GM04503 (cell line): ENCODE measurements at places on chromosomes 2 and 18.

DNA sequence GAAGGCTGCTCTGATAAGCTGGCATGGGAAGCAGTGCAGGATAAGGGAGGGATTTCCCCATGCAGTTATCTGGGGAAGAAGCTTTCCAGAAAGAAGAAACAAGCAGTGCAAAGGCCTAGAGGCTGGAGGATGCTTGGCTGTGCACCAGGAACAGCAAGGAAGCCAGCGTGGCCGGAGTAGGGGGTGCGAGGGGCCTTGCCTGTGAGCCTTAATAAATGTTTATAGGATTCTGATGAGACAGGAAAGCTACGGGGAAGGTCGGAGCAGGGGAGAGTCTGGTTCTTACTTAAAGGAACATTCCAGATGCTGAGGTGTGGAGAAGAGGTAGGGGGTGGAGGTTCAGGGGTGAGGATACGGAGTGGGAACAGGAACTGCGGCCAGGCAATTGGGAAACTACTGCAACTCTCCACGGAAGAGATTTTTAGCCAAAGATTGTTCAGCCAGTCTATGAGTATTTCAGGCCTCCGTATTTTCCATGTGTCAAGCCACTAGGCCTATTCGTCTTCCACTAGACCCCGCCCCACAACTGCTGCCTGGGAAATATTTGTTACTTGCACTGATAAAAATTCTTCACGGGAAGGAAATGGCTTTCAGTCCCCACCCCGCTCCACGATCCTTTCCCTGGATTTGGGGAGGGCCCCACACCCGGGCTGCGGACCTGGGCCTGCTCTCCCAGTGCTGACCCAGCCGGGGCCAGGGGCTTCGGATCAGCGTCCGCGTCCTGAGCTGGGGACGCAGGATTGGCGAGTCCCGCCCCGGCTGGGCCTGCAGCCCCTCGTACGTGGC is 516 bp downstream of the EIF2AK2 start:
- DNase-seq, result peak; percentile 19

DNA sequence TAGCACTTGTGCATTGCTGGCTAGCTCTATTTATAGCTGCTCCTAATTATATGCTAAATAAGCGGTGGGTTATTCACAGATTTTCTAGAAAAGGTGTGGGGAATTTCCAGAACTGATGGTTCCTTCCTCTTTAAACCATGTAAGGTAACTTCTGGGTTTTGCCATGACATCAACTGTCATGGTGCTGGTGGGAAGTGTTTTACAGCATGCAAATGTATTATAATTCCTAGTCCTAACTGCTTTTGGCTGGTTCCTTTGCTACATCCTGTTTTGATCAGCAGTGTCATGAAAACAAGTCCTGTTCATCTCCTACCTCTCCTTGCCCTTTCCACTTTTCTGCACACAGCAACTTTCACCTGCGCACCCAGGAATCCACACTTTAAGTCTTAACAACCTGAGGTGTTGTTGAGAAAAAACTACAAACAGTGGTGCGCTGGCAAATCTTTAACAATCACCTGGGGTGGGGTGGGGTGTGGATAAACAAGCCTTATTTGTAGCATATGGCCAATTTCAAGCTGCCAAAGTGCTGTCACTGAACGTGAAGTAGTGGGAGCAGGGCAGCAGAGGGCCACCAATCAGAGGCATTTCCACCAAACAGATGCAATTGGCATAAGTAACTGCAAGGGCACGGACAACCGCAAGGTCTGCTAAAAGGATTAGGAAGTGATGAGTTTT is 33.4 kb upstream of the SKOR2 start:
- no peak for DNase-seq

- DNase-seq, result no peak
Observed at GRCh38 chr2:61750624-61751023, 103.2 kb downstream of the FAM161A start.

- DNase-seq, result no peak
Observed at GRCh38 chr2:9189901-9190300, 16.7 kb upstream of the ASAP2 start.

GRCh38 chr2:239579524-239580198 is 178.8 kb upstream of the HDAC4 start:
- DNase-seq, result no peak

DNA sequence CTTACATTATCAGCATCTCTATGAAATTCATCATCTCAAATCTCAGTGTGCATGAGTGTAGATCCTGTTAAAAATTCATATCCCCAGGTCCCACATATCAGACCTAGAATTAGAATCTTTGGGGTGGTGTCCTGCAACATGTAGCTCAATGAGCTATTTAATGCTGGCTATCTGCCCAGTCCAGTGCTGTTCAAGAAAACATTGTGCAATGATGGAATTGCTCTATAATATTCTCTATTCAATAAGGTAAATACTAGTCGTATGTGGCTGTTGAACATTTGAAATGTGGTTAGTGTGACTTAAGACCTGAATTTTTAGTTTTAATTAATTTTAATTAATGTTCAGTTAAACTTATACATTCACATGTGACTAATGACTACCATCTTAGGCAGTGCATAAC is 127.4 kb downstream of the NOL4 start:
- DNase-seq, result no peak

- DNase-seq, result no peak
Observed at GRCh38 chr2:60808330-60808801, 52.3 kb downstream of the PAPOLG start.

DNA sequence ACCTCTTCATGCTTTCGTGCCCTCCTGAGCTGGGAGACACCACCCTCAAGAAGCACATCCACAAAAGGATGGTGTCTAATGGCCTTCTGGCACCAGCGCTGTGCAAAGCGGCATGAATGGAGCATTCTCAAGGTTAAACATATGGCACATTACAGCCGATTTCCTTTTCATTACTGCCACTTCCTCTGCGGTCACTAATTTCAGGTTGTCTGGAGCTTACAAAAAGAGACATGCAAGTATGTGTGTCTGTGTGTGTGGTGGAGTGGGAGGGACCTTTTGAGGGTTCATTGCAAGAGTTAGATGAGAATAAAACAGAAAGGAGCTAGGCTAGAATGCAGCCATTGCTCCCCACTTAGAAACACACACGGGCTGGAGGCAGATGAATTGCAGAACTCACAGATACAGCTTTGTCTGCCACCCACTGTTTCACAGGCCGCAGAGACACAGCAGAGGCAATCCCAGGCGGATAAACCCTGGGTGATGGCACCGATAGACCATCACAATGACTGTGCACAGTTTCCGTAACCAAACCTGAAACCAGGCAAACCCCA is 76.0 kb downstream of the TGIF1 start:
- DNase-seq, result no peak

- no peak for DNase-seq
Observed at GRCh38 chr18:74831571-74832250, 234.0 kb downstream of the ZNF407 start.

DNA sequence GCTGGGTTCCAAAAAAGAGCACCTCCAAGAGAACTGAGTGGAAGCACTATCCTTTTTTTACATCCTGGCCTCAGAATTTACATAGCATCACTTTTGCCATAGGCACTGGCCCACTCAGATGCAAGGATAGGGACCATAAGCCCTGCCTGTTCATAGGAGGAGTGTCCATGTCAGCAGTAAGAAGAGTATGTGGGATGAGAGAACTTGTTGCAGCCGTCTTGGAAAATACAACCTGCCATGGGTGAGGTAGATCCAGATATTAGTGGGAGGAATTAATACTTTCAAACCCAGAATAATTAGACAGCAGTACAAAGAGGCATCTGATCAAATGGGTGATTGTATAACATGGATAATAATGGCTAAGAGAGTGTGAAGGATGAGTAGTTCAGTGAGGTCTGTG is 110.7 kb upstream of the CELF4 start:
- DNase-seq, result no peak

DNA sequence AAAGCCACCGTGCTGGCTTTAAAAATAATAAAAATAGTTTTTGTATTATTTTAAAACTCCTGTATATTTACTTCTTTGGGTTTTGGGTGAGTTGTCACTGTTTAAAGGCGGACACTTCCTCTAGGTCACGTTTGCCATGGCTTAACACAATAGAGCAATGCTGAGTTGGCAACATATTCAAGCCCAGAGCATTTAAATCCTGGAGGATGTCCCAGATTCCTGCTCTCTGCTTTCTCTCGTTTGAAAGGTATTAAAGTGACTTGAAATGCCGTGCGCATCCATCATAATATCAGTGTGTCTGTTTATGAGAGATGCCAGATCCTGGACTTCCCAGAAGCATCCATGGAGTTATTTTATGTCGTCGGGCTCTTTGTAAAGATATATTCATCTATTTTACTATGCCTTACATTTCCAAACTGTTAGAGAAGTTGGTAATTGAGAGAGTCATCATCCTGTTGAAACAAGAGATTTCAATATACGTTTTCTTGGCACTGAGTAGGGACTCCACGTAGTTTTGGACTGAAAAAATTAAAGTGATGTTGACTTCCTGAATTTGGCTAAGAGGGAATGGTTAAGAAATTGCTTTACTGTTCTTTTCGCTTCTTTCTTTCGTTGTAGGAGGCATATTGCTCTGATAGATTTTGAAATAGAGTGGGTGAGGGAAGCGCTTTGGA is 150.6 kb downstream of the ZNF236 start:
- DNase-seq, result no peak

DNA sequence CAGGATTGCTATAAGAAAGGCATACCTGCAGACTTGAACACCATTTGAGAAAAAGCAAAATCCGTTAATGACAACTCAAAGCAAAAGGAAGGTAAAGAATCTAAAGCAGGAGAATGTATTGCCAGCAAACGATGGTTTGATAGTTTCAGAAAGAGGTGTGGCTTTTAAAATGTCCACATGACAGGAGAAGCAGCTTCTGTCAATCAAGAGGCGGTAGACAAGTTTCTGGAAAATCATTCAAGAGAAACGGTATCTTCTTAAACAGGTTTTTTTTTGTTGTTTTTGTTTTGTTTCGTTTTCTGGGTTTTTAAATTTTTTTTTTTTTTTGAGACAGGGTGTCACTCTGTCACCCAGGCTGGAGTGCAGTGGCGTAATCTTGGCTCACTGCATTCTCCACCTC is 13.8 kb downstream of the CLEC4F start:
- DNase-seq, result no peak

DNA sequence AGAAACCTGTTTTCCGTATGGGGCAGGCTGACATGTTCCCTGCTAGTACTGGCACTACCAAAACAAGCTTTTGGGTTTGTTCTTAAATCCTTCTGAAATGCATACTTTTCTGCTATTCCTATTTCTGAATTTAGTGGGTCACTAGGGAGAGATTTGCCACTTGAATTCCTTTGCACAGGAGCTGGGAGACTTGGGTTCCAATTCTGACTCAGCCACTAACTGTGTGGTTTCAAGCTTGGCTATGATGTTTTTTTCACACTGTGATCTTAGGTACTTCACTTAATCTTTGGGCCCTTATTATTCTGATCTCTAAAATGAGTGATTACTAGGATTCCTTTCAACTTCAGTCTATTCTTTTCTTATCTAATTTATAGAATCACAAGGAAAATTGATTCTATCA is 105.5 kb downstream of the BCL11A start:
- DNase-seq, result no peak

- DNase-seq, result no peak
Observed at GRCh38 chr18:47285456-47285855, 34.0 kb upstream of the SKOR2 start.

GRCh38 chr18:45197526-45197970 is 417.7 kb upstream of the SLC14A2 start:
- DNase-seq, result no peak

DNA sequence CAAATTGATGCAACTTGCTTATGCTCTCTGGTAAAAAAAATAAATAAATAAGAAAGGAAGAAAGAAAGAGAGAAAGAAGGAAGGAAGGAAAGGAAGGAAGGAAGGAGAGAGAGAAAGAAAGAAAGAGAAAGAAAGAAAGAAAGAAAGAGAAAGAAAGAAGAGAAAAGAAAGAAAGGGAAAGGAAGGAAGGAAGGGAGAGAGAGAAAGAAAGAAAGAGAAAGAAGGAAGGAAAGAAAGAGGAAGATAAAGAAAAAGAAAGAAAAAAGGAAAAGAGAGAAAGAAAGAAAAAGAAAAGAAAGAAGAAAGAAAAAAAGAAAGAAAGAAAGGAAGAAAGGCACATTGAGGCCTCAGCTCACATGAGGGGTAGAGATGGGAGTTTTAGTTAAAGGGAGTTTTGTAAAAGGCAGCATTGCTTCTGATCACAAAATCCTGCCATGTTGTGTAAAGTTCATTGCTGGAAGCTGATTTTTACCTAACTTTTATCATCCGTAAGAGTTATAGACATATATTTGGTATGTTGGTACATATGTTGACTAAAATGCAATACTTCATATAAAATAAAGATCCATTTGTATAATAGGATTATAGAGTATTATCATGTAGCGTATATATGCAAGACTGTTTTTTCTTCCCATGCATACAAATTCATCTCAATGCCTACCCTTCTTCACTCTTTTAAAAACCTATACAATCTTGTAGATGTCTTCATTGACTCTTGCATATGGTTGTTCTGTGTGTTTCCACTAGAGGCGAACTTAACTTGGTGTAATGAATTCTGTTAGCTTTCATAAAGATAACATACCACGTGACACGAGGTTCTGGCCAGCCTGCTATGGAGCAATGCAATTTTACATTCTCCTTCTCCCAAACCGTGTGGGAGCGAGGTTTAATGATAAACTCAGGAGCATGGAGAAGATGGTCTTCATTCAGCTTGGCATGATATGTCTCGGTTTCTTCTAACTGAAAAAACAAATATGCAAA is 32.8 kb downstream of the MYOM1 start:
- DNase-seq, result no peak

DNA sequence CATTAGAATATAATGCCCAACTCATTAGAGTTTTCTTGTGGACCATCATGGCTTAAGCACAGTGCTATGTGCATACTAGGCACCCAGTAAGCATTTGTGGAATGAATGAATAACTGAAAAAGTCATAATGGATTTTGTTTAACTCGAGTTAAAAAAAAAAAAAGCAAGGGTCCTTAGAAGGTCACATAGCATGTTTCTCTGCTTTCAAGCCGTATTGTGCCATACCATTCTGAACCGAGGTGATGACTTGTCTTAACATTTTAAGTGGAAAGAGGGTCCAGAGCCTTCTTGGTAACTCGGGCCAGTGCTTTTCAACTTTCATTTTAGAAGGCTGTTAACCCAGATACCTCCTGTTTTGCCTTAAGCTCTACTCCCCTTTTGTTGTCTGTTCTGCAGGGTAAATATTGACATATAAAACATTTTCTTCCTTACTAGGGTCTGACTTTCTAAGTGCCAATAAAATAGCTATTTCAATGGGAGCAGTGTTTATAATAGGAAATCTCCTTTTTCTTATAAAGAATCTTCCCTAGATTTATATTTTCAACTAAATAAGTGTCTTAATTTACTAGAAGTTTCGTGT is 787 bp upstream of the ADGRF3 start:
- no peak for DNase-seq

DNA sequence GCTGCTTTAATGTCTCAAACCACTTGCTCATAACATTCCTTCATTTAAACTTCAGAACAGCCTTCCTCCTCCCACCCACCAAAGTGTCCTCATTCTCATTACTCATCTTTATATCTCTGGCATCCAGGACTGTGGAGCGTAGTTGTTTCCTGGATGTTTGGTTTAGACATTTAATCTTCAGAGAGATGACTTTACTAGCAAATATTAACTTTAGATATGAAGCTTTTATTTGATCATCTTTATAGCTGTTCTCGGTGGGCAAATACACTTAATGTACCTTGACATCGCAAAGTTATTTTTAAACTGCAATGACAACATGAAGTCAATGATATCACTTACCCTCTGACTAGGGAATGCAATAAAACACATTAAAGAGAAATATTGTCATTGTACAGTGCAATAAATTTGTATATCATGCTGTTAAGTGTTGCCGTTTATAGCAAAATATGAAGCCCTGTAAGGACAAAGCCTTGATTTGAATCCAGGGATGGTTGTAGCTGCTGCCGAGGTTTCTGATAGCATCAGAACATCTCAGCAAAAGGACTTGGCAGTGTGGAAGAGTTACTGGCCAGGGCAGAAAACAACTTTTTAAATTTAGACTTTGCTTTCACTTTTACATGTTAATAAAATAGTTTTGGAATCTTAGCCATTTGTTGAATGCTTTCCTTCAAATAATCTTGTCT is 4.6 kb upstream of the LAMA3 start:
- DNase-seq, result no peak
